ENCODE measurements at places on chromosomes 12 and 14.
A peak's percentile ranks its signal among the peaks of the same experiment; 100 is the strongest.

GRCh38 chr14:100535287-100536120, 51.7 kb downstream of the BEGAIN start:
- DNase-seq = no peak

DNA sequence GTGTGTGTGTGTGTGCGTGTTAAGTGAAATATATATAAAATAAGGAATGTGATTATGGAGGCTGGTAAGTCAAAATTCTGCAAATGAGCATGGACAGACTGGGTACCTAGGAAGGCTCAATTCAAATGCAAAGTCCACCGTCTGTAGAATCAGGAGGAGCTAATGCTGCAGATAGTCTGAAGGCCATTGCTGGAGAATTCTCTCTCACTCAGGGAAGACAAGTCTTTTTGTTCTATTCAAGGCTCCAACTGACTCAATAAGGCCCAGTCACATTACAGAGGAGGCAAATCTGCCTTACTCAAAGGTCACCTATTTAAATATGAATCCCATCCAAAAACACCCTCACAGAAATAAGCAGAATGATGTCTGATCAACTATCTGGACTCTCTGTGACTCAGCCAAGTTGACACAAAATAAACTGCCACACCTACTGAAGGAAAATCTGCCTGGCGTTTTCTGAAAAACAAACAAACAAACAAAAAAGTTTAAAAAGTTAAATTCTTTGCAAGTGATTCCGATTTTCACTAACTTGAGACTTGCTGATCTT, 684 bp upstream of the KLRF2 start:
- no peak for DNase-seq

GRCh38 chr14:92610849-92611271, 97.3 kb downstream of the RIN3 start:
- no peak for DNase-seq

DNA sequence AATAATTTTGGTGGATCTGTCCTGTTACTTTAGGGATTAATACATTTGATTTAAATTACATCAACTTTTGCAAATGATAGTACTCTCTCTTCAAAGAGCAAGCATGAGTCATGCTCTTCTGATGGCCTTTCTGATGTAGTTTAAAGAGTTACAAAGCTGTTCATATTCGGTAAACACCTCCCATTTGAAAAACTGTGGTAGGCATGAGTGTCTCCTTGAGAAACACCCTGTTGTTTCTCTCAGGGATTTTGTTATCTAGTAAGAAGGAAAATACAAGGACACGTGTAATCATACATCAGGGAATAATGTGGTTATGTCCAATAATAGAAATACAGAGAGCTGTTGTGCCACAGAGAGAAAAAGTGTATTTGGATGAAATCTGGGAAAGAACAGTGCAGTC, 53.3 kb upstream of the E2F7 start:
- no peak for DNase-seq

DNA sequence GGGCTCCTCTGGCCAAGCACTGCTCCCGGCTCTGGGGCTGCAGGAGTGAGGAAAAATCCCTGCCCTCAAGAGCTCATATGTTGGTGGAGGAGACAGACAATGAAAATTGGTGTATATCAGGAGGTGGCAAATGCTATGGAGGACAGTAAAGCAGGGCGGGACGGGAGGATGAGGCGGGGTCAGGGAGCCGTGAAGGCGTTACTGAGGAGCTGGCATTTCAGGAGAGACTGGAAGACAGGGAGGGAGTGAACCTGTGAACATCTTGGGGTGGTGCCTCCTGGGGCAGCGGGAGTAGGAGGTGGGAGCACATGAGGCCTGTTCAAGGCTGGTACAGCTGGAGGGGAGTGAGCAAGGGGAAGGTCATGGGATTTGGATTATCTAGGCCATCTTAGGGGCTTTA, 26.6 kb downstream of the TSPAN9 start:
- DNase-seq = no peak

- no peak for DNase-seq
Observed at GRCh38 chr12:43361031-43361710, 190.8 kb downstream of the ADAMTS20 start.

- DNase-seq = peak; percentile 35
Observed at GRCh38 chr12:128810182-128811127, 13.3 kb downstream of the SLC15A4 start.

- DNase-seq = no peak
Observed at GRCh38 chr12:117968151-117968789, 520 bp downstream of the KSR2 start.

DNA sequence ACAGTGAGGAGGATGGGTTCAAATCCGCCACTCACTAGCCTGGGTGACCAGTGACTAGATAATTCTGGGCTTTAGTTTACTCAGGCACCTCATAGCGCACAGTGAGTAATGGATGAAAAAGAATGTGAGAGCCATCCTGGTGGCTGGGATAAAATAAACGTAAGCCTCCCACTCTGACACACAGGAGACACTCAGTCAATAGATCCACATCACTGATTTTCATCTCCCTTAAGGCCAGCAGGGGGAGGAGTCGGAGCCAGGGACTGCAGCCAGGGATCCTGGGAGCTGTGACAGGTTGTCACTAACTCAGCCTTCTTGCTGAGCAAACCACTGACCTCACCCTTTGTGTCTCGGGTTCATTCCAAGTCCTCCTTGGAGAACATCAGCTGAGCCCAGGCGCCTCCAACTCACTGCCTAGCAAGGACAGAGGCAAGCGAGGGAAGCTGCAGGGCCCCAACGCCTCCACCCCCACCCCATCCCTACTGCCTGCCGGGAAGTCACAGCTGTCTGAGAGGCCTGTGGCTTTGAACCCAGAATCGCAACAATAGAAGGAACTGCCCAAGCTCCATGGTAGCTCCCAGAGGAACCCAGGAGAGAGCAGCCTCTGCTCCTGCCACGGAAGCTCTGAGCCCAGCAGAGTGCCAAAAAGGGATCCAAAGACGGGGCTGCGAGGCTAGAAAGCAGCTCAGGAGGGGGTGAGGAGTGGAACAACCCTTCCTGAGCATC, 30.7 kb downstream of the PXN start:
- no peak for DNase-seq

DNA sequence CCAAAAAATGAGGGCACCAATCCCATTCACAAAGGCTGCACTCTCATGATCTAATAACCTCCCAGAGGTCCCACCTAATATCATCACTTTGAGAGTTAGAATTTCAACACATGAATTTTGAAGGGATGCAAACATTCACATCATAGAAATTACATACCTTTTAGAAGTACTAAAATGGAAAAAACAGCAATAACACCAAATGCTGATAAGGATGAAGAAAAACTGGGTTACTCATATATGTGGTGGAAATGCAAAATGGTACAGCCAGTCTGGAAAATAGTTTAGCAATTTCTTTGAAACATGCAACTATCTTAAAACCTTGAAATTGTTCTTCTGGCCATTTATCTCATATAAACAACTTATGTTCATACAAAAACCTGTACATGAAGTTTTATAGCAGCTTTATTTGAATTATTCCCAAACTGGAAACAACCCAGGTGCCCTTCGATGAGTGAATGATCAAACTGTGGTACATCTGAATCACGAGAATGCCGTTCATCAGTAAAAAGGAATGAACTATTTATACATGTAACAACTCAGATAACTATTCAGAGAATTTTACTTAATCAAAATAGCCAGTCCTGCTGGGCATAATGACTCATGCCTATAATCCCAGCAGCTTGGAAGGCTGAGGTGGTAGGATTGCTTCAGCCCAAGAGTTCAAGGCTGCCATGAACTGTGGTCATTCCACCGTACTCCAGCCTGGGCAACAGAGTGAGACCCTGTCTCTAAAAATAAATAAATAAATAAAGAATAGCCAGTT, 109.4 kb upstream of the SSTR1 start:
- no peak for DNase-seq

DNA sequence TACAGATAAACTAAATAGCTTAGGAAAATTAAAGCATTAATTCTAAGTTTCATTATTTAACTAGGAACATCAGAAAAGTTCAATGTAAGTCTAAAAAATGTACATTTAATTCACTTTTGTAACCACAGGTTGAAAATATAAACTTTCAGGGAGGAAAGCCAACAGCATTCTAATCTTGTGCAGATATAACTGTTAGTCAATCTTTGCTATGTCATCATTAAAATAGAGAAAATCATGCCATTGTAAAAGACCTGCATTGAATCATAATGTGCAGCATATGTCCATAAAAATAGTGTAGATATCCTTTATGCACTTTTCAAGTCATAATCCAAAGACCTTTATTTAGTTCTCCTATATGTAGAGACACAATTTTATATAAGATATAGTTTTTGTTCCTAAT, 207.3 kb downstream of the ALG10B start:
- no peak for DNase-seq

GRCh38 chr14:58151133-58152013, 640 bp downstream of the ARMH4 start:
- DNase-seq = no peak

- no peak for DNase-seq
Observed at GRCh38 chr14:68535404-68536017, 257.4 kb downstream of the ZFP36L1 start.

DNA sequence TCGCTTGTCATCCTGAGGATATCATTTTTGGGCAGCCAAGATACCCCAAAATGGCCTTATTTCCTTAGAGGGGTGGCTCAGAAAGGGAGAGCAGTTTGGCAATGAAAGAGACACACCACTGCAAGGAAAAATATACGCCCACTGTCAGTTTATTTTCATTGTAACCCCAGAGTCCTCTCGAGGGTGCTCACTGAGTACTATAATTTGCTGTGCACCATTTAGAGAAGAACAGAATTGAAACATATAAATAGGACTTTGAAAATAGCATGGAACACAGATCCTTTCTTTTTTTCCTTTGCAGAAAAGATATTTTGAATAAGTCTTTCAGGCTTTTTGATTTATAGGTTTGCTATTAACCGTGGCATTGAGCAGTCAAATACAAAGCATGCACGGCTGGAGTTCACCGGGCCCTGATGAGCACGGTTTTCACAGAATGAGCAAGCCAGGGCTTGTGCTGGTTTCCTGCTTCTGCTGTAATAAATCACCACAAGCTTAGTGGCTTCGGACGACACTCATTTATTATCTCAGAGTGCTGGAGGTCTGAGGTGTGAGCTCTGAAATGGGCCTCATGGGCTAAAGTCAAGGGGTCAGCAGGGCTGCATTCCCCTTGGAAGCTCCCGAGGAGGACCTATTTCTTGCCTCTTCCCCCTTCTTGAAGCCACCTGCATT, 152.3 kb downstream of the ZNF664 start:
- DNase-seq = no peak

All from stimulated activated CD4-positive, alpha-beta T cell treated with anti-CD3 and anti-CD28 coated beads, Interleukin-2, amount 100 ng/mL, for 48 hours (primary cell).